Activated naive CD4-positive, alpha-beta T cell treated with anti-CD3 and anti-CD28 coated beads, Interleukin-2, amount 10 ng/mL, durations not matched to agents 7 days and 5 days (primary cell): ENCODE measurements at places on chromosomes 13 and 19.

DNA sequence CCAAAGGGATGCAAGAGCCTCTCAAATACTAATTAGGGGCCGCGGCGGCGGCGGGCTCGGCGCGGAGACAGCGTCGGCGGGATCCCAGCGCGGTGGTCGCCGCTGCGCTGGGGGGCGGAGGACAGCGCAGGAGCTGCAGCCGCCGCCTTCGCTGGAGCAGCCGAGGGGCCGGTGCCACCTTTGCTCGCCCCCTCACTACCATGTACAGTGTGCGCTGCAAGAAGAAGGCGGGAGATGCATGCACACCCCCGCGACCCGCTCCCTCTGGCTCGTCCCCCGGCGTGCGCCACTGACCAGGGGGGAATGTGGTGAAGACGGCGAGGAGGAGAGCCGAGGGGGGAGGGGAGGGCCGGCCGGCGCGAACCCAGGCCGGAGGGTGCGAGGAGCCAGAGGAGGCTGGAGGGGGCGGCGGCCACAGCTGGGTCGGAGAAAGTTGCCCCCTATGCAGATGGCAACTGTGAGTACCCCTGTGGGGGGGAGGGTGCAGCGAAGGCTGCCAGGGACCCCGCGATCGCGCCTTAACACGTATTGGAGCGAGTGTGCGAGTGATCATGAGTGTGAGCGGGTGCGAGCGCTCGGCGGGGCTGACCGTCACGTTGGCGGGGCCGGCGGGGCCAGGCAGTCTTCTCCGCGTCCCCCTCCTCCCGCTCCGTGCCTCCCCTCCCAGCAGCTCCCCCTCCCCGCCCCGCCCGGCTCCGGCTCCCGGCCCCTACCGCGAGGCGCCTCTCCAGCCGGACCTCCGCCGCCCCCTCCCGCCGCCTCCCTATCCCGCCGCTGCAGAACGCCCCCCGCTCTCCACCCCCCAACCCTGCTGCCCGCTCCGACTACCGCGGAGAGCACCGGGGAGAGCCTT lies 808 bp downstream of the SLITRK5 start:
- DNase-seq: no peak

DNA sequence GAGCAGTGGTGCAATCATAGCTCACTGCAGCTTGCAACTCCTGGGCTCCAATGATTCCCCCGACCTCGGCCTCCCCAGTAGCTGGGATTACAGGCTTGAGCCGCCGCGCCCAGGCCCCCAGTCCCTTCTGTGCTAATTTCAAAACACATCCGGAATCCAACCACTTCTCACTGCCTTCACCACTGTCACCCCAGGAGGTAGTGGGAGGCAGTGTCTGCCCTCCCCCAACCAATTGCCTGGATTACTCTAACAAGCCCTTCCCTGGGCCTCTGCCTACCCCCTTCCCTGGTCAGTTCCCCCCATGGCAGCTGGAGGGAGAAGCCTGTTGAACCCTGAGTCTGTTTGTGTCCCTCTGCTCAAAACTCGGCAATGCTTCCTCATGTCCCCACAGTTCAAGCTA lies 2.3 kb downstream of the PRAM1 start:
- no peak for DNase-seq

GRCh38 chr19:19064098-19064722 lies 416 bp downstream of the SLC25A42 start:
- DNase-seq: no peak

DNA sequence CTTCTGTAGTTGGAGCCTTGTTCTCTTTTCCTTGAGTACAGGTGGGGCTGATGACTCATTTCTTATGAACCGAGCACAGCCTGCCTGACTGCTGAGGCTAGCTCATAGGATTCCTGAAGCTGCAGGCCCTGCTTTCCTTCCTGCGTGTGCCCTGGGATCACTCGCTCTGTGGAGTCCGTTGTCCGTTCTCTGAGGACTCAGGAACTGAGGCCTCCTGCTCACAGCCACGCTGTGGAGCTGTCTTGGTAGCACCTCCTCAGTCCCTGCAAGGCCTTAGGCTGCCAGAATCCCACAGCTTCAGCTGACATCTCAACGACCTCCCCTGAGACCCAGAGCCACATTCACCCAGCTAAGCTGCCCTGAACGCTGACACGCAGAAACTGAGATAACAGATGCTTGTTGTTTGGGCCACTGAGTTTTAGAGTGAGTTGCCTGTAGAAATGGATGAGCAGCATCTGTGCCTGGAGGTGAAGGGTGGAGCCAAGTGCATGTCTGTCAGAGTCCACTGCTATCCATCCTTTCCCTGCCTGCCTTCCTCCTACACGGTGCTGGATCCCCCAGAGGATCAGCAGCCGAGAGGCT lies 72.9 kb downstream of the ARHGEF7 start:
- DNase-seq: no peak

DNA sequence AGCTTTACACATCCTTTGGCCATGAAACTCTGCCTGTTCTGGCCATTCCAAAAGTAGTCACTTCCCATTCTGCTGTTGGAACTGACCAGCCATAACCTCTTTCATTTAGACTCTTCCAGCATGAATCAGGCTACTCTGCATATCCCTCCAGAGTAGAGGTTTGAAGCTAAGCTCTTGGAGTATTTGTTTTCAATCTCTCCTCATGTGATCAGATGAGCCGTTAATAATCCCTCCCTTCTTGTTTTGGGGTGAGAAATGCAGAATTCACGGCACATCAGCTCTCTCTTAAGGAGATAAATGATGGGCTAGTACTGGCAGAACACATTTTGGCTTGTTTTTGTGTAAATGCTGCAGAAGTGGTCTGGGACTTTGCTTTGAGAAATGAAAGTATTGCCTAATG lies 519.9 kb downstream of the PCDH17 start:
- no peak for DNase-seq

DNA sequence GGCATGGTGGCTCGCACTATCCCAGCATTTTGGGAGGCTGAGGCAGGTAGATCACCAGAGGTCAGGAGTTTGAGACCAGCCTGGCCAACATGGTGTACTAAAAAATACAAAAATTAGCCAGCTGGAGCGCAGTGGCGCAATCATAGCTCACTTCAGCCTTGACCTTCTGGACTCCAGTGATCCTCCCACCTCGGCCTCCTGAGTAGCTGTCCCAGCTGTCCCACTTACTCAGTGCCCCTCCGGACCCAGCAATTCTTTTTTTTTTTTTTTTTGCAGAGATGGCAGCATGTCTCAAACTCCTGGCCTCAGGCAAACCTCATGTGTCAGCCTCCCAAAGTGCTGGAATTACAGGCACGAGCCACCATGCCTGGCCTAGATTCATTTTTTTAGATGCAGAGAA lies 2.3 kb upstream of the ADAT3 start:
- DNase-seq: no peak

GRCh38 chr19:17686023-17686521 lies 2.1 kb downstream of the UNC13A start:
- DNase-seq: no peak

DNA sequence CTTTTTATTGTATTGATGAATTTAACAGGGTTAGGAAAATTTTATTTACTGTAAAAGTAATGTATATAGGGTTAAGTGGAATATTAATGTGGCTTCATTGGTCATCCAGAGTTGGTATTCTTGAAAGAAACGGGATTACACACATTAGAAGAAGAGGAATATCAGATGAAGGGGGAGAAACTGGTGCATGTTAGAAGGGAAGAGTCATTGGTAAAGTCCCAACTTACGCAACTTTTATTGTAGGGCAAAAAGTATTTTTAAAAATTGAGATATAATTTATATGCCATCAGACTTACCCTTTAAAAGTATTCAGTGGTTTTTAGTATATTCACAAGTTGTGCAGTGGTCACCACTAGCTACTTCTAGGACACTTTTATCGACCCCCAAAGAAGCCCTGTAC lies 47.3 kb downstream of the DNAJC3 start:
- no peak for DNase-seq

GRCh38 chr13:51599444-51600176 lies 15.3 kb downstream of the WDFY2 start:
- no peak for DNase-seq

DNA sequence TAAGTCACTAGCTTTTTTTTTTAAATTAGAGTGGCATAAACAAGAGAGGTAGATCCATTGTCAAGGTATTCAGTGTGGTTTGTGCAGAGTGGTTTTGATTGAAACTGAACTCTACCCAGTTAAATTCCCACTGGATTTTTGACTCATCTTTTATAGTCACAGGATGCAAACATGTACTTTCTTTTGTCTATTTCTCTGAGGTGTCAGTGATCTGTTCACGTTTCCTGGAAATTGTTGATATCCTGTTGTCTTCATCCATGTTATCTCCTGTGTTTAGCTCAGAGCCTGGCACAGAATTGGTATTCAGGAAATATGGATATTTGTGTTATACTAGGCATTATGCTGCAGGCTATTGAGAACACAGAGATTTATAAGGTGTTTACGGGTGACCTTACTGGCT lies 119.7 kb downstream of the PCCA start:
- DNase-seq: no peak

DNA sequence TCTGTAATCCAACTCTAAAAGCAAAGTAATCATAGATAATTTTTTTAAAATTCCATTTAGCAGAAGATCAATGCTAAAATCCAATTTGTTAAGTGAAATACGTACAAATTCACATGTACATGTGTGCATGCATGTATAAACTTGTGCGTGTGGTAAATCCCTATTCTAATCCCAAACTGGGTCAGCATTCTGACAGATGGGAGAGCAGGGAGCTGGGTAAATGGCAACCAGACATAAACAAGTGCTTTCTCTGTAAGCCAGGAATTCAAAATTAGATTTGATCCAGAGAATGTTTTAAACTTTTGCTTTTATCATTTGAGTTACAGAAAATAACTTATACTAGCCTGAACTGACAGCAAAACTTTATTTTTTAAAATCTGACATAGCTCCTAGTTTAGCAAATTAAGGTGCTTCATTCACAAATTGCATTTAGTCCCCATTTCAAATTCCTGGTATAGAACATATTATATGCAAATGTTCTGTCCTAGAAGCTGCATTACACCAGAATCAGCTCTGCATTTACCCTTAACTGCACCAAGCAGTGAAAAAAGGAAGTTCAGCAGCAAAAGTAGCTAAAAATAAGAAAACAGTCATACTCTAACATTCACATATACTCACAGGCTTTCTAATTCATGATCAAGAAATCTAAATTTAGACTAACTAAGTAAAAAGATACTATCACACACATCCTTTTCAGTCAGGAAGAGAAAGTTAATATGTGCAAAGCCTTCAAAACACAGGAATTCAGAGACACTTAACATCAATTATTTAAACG lies 32.6 kb downstream of the UBL3 start:
- DNase-seq: no peak

DNA sequence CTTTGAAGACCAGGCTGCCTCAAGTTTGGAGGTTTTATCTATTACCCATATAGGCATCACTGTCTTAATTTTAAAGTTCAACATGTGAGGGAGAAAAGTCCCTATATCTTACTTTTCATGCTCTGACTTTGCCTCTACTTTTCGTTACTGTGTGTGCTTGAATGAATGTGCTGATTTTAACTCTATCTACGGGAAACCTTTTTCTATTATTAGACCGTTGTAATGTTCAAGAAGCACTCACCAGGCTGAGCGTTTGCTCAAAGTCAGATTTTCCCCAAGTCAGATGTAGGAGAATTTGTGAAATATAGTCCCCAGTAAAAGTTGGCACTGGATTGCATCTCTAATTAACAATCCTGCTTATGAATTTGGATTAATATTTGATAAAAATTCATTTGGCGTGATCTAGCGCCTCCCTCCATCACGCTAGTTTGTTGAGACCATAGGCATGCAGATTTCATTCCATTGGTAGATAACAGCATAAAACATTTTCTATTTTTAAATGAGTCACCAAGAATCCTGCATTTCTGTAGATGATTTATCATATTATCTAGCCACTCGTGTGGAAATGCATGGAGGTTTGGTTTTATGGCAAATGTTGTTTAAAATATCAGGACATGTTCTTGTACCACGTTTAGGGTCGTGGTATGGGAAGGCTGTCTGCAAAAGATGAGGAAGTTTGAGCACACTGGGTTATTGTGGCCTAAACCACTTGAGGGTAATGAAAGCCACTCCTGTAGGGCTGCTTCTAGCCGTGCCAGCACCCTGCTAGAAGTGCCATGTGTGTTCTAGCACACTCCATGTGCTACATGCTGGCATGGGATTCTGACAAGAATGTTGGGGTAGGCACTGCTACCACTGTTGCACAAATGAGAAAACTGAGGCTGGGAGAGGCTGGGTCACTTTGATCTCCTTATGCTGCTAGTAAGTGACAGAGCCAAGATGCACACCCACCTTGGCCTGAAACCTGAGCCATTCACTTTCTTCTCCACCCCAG lies 179.4 kb downstream of the FGF9 start:
- DNase-seq: no peak
